ENCODE measurements at places on chromosomes 16 and 17. TPM values are rescaled to one million over a fixed set of nuclear protein-coding genes. Genes with fewer than 3 reads are reported as not detected.

DNA sequence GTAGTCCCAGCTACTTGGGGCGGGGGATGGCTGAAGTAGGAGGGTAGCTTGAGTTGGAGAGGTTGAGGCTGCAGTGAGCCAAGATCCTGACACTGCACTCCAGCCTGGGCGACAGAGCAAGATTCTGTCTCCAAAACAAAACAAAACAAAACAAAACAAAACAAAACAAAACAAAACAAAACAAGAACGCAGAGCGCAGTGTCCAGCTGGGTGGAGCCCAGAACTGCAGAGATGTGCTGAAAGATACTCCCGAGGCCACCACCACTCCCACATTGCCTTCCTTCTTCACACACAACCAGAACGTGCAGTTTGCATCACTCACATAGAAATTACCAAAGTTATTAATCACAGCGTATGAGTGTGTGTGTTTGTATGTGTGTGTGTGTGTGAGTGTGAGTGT lies 222.9 kb upstream of the ASIC2 start:
- no peak for DNase-seq

- DNase-seq = no peak
Observed at GRCh38 chr16:76222853-76223252, 54.3 kb upstream of the CNTNAP4 start.

DNA sequence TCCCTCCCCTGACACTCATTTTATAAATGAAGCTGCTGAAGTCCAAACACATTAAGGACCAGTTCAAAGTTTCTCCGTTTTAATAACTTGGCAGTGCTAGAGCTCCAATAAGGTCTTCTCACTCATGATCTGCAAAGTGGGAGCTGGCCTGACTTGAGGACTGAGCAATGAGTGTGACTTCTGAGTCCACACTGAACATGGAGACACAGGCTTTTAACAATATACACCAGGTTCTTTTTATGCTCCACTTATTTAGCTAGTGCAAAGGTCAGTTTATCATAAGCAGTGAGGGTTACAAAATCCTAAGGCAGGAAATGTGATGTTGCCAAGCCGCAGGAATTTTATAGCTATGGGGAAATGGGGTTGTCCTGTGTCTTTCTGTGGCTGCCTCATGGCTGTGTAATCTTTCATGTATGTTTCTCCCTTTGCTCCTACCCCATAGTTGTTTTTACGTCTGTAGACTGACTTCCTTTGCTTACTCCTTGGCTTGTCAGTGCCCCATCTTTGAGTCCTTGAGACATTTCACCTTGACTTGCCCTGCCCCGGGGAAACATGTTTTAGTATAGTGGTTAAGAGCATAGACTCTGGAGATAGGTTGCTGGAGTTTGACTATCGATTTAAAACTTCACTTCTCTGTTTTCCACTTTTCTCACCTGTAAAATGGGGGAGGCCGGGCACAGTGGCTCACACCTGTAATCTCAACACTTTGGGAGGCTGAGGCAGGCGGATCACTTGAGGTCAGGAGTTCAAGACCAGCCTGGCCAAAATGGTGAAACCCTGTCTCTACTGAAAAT lies 12.2 kb upstream of the MMD start:
- no peak for DNase-seq

DNA sequence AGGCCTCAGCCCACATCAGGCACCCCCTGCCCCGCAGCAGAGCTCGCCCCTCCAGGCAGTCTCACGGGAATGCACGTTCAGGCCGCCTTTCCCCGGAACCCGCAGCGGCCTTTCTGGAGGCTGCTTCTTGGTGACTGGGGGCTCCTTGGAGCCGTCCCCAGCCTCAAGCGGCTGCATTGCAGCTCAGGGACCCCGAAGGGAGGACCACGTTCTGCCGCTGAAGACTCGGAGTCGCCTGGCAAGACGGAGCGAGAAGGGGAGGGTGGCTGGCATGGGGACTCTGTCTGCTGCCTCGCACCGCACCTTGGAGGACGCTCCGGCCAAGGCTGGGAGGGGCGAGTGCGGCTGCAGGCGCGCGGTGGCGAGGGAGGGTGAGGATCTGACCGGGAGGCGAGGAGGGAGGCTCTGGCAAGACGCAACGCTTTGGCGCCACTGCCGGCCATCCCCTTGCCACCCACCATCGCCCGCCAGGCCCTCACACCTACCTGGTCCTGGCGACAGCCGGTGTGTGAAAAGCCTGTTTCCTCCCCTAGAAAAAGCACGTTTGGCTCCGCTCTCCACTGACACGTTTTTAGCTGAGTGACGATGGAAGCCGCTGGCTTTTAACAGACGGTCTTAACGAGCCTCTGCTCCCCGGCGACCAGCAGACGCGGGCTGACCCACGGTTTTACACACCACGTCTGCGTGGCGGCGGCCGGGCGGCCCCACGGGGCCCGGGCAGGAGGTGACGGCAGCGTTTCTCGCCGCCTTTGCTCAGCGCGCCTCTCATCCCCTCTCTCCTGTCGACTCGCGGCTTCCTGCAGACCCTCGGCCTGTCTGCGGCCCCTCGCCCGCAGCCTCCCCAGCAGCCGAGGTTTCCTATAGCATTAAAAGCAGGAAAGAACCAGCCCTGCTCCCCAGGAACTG lies 16.7 kb upstream of the GNG13 start:
- DNase-seq = no peak

The OTOA gene
- total RNA-seq = not detected

DNA sequence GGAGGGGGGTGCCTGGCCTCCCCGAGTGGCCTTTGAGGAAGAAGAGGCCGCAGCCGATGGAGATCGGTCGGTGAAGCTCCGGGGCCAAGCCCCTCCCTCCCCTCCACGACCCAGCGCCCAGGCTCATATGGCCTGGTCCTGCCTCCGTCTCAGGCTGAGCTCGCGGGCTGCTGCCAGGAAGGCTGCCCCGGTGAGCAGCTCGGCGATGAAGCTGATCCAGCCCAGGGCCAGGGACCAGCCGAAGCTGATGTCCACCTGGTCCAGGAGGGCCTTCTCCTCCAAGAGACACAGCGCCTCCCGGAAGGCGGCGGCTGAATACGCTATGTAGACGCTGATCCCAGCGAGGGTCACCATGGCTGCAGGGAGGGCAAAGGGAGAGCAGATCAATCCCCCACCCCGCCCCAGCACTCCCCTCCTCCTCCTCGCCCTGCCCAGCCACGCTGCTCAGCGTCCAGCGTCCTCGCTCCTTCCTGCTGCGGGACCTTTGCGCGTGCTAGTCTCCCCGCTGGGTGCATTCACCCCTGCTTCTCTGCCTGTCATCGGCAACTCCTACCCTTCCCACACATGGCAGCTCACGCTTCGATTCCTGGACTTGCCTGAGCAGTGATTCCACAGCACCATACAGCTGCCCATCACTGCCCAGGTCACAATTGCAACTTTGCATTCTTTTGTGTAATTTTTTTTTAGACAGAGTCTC lies 20.5 kb downstream of the TMEM114 start:
- DNase-seq = no peak

The CBFA2T3 gene
- total RNA-seq = not detected

GRCh38 chr17:5700745-5701144 lies 116.4 kb upstream of the NLRP1 start:
- DNase-seq = peak; percentile 32

The GRIN2A gene
- not detected for total RNA-seq

GRCh38 chr16:6081320-6081976 lies 983.9 kb upstream of the EEF2KMT start:
- no peak for DNase-seq

GRCh38 chr16:86430814-86431213 lies 79.5 kb upstream of the FOXF1 start:
- no peak for DNase-seq

The WNT9B gene
- total RNA-seq = not detected

DNA sequence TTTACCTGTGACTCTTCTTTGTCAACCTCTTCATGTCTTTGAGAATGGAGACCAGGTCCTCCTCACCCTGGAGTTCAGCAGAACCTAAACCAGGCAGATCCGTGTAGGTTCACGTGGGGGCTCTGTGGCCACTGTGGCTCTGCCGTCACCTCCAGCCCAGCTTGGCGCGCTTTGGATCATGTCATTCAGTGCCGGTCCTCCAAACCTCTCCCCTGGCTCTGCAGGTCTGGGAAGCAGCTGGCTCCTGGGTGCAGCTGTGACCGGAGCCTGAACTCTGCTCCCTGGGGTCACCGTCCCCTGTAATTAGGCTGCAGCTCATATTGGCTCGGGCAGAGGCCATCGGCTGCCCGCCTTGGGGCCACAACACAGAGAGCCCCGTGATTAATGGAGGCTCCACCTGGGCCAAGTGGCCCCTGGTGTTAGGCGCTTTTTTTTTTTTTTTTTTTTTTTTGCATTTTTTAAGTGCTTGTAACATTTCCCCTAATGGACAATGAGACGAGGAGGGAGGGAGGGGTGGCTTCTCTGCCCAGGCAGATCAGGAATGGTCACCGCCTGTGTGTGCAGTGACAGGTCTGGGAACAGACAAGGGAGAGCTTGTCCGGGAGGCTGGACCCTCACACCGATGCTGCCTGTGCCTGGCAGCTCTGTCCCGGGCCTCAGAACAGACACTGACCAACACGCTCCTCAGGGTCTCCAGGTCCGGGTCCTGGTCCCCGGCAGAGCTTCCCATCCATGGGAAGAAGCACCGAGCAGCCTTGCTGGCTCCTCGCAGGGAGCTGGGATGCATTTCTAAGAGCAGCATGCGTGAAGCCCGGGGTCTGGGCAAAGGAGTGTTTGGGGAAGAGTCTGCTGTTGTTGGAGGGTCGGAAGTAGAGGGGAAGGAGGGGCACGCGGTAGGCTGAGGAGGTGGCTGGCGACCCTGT lies 247.9 kb downstream of the SEC14L1 start:
- DNase-seq = no peak

The NOMO2 gene
- 142 TPM for total RNA-seq

DNA sequence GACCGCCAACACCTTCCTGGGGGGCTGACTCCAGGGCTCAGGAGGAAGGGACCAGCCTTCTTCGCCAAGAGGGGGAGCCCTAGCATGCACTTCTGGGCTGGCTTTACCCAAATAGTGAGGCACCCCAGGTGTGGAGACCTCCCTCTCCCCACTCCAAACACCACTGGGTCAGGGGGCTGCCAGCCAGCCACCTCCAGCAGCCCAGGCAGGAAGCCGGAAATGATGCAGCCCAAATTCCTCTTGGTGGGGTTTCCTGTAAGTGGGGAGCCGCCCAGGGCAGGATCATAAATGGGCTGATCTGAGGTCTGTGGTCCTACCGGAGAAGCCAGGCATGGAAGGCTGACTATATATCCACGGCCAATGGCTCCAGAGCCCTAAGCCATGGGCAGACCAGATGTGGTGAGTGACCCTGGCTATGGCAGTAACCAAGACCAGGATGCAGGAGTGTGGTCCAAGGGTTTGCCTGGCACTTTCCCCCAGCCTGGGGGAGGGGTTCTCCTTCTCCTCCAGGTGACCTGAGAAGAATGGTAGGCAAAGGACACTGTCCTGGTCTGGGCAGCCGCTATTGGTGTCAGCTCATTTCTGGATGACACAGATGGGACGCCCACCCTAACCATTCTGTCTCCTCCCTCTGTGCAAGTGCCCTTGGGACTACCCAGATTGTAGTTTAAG lies 4.2 kb downstream of the GIT1 start:
- no peak for DNase-seq

GRCh38 chr17:7459961-7460545 lies 15.2 kb downstream of the CHRNB1 start:
- DNase-seq = no peak

GRCh38 chr17:32110596-32110995 lies 31.7 kb upstream of the RHOT1 start:
- DNase-seq = no peak

The MT1F gene
- total RNA-seq = 12.7 TPM

The CCL7 gene
- not detected for total RNA-seq

DNA sequence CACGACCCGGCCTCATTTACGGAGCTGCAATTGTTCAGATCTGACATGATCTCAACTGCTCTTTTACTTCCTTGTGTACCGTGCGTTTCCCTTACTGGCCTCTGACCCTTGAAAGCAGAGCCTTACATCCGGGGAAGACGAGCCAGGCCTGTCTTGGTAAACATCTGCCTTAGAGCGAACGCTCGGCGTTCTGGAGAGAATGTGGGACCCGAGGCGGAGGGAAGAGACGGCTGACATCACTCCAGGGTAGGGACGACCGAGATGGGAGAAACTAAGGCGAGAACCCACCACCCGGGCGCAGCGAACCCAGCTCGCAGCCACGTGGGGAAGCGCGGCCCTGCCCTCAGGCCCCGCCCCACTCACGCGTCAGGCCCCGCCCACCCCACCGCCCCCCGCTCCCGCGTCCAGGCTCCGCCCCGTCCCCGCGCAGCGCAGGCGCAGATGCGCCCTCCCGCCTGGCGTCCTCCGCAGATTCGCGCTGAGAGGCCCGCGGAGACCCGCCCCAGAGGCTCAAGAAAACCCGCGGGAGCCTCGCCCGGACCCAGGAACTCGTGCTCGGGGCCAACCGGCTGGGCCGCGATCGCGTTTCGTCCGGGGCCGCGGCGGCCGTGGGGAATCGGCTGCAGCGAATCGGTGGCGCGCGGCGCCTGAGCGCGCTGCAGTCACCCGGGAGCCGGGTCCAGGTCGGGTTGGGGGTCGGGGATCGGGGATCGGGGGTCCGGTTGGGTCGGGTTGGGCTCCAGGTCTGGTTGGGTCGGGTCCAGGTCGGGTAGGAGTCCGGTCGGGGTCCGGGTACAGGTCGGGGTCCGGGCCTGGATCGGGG lies at the start of gene TELO2:
TELO2 (plus strand) TSS at position 438 of the 823 bp plus-strand sequence. CDS start 922 bp downstream, outside the sequence.
- peak; percentile 95 for DNase-seq

The ZNF597 gene
- total RNA-seq = 2.3 TPM

The SYNGR3 gene
- total RNA-seq = 0.91 TPM

The TBC1D3I gene
- total RNA-seq = 0.42 TPM

The TMEM107 gene
- 8.4 TPM for total RNA-seq

The CHST5 gene
- total RNA-seq = 0.27 TPM

DNA sequence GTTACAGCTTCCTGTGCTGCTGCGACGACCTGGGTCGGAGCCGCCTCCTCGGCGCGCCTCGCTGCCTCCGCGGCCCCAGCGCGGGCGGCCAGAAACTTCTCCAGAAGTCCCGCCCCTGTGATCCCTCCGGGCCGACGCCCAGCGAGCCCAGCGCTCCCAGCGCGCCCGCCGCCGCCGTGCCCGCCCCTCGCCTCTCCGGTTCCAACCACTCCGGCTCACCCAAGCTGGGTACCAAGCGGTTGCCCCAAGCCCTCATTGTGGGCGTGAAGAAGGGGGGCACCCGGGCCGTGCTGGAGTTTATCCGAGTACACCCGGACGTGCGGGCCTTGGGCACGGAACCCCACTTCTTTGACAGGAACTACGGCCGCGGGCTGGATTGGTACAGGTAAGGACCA lies 746 bp downstream of the HS3ST2 start:
- no peak for DNase-seq

- DNase-seq = no peak
Observed at GRCh38 chr17:80780381-80781198, 211.1 kb upstream of the CHMP6 start.

All from osteocyte (in vitro differentiated cells).